ENCODE measurements at places on chromosomes 5 and 9.

GRCh38 chr9:4678679-4679267 is 596 bp upstream of the CDC37L1 start:
- DNase-seq: no peak

DNA sequence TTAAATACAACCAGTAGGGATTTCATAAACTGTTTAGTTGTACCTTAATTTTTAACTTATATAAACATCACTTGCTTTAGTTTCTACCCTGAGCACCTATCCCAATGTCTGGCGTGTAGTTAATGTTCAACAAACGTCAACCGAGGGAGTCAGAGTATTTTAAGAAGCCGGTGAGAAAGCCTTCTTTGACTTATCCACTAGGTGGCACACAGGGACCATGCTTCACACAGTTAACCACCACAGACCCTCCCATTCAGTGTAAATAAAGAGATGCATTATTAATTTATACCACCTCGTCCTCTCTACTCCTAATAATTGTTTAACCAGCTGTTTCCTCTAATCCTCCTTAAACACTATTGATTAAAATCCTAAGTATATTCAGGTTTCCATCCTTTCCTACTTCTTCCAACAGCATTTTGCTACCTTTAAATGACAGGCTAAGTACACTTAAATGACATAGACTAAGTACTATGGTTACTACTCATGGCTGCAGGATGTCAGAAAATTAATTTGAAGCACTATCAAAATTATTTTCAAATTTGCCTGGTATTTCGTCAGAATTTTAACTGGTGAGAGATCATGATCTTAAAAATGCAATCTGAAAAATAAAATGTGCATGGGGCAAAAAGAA is 2.3 kb downstream of the HAPLN1 start:
- no peak for DNase-seq

GRCh38 chr5:76471406-76471805 is 68.3 kb downstream of the IQGAP2 start:
- no peak for DNase-seq

DNA sequence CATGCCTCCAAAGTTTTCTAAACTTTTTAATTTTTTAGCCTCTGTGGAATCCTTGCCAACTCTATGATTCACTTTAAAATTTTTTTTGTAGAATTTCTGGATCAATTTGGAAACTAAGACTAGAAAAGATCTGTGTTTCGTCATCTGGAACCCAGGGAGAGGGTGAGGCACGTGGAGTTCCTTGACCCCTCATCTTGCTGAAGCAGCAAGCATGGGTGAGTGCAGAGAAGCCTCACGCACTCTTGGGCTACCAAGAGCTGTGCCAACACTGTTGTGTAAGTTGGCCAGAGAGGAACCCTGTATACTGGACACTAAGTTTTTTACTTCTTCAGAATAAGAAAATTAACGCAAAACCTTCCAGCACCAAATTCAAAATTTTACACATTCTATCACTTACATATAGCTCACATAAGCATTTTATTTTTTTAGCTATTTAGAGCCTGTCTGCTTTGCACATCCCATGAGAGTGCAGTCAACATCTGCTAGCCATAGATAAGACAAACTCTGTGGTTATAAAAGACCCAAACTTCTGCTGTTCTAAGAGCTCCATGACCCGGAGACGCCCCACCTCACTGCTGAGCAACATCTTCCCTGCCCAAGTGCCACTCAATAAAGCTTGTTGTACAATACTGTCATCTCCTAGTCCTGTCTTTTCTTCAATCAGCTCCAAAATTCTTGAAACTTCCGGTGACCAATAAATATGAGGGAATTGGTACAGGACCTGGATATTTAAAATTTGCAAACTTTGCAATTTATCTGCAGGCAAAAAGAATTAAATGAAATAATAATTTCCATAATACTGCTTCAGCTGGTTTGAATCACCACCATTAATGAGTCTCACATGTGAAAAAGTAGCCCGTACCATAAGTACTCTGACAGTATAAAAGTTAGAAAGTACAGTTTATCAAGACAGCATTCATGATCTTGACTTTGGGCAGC is 69.7 kb upstream of the ADCY2 start:
- DNase-seq: no peak

DNA sequence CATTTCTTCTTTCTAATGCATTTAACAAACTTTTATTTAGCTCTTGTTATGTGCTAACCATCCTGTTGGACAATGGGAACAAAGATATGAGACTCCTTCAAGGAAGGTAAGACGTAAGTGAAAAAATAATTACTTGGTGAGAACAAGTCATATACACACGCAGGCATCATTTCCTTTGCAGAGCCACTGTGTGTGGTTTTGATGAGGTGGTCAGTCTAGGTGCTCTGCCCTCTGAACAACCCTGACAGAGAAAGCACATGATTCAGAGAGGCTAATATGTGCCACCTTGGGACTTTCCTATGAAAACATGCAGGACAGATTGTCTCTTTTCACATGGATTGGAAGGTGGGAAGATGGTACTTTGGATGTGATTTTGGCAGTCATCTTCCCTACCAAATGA is 1162.5 kb upstream of the DMAC1 start:
- no peak for DNase-seq

DNA sequence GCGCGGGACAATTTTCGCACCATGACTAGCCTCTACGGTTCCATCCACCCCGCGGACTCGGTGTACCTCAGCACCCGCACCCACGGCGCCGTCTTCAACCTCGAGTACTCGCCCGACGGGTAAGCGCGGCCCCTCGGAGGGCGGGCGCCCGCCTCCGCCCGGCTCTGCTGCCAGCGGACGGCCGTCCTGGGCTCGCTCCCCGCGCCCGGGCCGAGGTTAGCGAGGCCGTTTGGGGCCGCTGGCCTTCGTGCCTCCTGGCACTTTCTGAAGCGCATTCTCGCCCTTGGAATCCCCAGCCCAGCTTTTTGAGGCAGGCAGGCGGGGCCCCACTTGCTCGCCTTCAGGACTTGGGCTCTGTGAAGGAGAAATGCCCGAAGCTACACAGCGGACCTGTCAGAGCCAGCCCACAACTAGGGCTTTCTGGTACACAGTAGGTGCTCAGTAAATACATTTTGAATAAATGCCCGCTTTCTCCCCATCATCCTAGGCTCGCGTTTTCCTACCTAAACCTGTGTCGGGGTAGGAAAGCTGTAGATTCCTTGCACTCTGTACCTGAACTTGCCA is 772 bp downstream of the DCAF10 start:
- no peak for DNase-seq

- no peak for DNase-seq
Measured at GRCh38 chr5:1162751-1163150, 38.6 kb upstream of the SLC6A19 start.

DNA sequence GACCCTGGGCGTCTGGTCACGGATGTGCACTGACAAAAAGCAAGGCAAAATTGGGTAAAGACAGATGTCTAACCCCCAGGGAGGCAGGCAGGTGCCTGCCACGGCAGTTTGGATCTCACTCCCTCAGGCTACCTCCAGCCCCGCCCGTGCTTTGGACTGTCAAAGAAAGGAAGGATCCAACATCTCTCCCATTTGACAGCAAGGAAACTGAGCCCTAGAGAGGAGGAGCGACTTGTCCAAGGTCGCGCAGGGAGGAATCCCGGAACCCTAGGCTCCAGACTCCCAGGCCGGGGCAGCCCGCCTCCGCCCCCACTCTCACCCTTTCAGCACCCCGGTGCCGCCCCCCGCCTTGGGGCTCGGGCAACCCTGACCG is 376 bp downstream of the GOLGA1 start:
- DNase-seq: no peak

DNA sequence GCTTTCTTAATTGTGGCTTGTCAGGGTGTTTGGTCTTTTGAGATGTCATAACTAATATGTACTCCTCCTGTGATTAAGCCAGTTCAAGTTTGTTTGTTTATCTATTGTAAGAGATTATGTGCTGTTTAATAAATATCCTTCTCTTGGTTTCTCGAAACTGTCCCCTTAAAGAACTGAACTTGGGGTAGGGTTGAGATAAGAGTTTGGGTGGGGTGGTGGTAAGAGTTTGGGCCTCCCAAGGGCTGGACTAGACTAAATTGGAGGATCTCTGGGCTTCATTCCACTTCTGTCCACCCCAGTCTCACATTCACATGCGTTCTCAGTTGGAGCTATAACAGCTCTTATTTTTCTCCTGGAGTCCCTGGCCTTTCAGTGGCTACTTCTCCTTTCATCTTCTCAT is 38.2 kb downstream of the AQP7 start:
- DNase-seq: no peak

DNA sequence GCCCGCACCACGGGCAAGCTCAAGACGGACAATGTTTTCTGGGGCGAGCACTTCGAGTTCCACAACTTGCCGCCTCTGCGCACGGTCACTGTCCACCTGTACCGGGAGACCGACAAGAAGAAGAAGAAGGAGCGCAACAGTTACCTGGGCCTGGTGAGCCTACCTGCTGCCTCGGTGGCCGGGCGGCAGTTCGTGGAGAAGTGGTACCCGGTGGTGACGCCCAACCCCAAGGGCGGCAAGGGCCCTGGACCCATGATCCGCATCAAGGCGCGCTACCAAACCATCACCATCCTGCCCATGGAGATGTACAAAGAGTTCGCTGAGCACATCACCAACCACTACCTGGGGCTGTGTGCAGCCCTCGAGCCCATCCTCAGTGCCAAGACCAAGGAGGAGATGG is 108.6 kb downstream of the DAB2IP start:
- DNase-seq: no peak

- DNase-seq: no peak
Measured at GRCh38 chr5:156913719-156914370, 49.2 kb downstream of the TIMD4 start.

DNA sequence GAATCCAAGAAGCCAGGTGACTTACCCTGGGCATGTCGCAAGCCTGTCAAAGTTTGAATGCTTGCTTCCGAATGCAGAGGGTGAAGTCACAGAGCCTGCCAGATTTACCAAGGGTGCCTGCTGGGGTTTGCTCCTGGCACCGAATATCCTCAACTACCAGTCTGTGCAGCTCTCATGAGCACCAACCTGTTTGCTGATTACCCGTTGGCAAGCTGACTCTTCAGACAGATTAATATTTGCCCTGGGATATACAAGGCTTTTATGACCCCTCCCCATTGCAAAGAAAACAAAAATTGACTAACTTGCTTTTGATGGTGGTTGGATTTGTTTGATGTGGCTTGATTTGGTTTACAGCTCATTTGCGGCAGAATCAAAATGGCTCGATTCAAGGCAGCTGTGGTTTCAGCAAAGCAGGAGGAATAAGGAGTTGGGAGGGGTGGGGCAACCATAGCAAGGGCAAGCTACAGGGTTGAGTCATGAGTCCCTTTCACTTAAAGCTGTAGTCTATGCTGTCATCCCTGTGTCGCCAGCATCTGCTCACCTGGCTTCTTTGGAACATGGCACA is 82.3 kb upstream of the AGXT2 start:
- DNase-seq: no peak

GRCh38 chr5:132013711-132014110 is 2.3 kb upstream of the ACSL6 start:
- no peak for DNase-seq

GRCh38 chr5:89200899-89201298 is 317.9 kb upstream of the MEF2C start:
- DNase-seq: no peak

DNA sequence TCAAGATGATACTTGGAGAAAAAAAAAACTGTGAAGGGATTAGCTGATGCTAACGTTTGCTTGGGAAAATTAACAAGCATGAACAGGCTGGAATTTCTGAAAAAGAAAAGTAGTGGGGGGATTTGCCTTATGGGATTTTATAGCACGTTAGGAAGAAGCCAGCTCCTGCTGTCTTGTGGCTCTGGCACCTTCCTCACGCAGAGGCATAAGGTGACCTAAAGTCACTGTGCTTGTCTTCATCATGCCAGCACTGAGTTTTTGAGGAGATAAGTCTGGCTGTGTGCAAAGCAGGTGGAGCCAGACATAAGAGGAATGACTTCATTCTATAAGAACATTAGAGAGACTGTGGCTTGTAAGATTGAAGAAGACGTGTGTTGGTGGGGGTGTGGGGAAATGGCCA is 94.4 kb upstream of the MAP1B start:
- no peak for DNase-seq

- peak; percentile 83 for DNase-seq
Measured at GRCh38 chr5:1793301-1793740, 6.3 kb downstream of the MRPL36 start.

- no peak for DNase-seq
Measured at GRCh38 chr9:85914108-85914507, 26.8 kb upstream of the NAA35 start.

DNA sequence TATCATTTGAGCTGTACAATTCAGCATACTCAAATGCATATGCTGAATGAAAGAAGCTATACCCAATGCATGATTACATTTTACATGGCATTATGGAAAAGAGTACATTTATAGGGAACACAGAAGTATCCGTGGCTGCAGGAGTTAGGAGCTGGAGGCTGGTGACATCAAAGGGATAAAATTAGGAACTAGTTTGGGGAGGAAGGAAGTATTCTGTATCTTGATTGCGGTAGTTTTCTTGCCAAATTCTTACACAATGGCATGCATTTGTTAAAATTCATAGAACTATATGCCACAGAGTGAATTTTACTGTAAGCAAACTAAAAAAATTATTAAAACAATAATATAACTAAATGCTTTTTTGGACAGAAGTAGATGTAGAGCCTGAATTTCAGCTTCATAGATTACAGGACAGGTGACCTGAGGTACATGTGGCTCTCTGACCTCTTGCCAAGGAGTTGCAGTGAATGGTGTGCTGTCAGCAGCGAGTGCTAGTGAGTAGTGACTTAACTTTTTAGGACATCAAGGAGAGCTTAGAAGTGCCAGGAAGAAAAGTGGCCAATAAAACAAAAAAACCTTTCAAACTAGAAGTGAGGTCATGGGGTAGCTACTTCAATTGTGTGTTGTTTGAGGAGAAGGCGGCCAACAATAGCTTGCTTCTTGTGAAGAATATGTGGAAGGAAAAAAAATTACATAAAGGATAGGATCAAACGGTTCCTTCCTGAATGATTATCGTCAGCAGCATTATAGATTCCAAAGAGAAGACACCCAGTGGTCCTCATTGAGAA is 514.9 kb upstream of the CLINT1 start:
- no peak for DNase-seq

GRCh38 chr5:154802050-154802449 is 46.9 kb downstream of the LARP1 start:
- DNase-seq: no peak

DNA sequence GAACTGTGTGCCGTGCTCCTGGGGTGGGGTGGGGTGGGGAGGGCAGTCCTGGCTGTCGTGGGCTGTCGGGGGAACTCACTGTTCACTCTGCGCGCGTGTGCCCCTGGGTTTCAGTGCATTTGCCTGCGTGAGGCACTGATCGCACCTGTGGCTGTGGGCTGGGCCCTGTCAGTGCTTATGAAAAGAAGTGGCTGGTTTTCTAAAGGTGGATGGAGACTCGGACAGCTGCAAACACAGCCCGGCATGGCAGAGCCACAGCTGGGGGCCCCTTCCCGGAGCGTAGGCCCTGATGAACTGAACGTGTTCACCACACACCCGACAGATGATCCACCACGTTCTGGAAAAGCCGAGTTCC is 42.7 kb downstream of the NKD2 start:
- DNase-seq: no peak

Data from brain pericyte (primary cell).